Coronary artery (tissue), 2 donors: ENCODE measurements at places on chromosomes 2 and 18.

DNA sequence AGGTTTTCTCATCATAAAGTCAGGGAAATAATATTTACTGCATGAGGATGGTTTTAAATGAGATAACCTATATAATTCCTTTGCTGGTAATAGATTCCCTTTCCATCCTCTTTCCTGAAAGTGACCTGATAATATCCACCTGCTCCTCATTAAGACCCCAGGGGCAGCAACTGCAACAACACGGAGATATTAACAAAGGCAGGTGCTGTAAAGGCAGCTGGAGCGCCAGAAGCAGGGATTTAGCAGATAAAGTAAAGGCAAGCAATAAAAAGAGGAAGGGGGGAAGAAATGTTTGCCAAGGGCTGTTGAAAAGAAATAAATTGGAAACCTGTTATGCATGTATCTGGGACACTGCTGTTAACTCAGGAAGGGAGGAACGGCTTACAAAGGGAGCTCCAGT, 472.6 kb upstream of the KLHL29 start:
- no peak for DNase-seq

GRCh38 chr2:24038786-24039499, 8.2 kb downstream of the WDCP start:
- no peak for DNase-seq

DNA sequence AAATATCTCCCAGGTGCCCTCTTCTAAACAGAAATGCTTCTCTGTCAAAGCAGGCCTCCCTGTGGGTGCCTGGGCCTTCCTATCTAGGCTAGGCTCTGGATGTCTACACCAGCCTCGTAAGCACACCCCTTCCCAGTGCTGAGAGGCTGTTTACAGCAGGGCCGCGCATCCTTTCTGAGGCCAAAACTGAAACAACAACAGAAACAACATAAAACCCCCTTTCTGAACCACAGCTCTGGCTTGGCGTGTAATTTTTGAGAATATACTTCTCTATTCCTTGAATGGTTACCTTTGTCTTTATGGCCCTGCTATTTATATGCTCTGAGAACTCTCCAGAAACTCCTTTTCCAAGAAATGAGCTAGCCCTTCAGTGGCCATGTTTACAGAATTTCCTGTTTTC, 118.4 kb downstream of the BCL2L11 start:
- no peak for DNase-seq

- no peak for DNase-seq
These were observed 40.0 kb downstream of the ACVR2A start for GRCh38 chr2:147884830-147885229.

- DNase-seq = no peak
These were observed 33.2 kb downstream of the RALBP1 start for GRCh38 chr18:9508446-9509025.

DNA sequence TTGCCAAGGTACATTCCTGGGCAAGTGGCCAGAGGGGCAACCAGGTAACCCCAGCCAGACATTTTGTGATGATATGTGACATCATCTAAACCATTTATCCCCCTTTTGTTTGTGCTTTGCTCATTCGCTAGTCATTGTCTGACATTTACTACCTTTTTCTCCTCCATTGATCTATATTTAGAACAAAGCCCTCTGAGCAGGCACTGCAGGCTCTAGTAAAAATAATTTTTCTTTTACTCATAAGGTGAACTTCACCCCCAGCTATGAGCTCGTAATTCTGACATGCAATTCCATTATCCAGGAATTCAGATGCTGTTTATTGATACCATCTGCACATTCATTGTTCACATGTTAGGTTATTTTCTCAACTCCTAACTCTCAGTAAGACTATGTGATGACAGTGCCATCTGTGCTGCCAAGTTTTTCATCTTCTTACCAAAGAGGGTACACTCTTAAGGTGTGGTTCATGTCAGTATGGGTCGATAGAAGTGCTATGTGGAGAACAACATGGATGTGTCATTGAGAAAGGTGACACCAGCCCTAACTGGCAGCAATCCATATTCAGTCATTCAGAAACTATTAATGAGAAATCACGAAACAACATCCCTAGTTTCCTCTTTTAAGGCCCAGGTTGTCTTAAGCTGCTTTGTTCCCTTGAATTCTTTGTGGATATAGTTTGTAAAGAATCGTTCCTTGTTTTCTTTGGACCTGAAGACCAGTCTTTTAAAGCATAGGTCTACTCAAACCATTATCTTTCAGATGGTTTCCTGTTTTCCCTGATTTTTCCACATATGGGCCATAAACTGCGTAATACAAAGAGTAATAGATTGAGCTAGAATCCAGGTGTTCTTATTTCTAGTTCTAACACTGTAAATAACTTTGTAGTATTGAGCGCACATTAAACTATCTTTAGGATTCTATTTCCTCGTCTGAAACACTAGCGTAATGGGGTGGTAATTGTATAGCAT, 978.1 kb upstream of the CDH2 start:
- DNase-seq = no peak

DNA sequence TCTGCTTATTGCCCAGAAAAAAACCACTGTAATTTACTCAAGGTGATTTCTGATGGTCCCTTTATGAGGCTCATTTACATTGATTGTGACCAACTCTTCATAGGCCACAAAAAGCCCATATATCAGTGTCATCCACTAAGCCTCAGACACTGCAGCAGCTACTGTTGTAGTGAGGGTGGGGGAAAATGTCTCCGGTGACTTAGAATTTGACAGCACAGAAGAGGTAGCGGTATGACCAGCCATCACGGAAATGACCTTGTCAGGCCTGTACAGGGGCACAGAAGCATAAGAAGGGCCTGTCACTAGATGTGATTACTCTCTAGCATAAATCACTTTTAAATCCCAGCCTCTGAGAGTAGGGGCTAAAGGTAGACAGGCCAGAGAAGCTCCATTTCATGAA, 190.3 kb downstream of the PAX3 start:
- DNase-seq = no peak
